ENCODE measurements at places on chromosomes 2 and 18.
A peak's percentile ranks its signal among the peaks of the same experiment; 100 is the strongest.

DNA sequence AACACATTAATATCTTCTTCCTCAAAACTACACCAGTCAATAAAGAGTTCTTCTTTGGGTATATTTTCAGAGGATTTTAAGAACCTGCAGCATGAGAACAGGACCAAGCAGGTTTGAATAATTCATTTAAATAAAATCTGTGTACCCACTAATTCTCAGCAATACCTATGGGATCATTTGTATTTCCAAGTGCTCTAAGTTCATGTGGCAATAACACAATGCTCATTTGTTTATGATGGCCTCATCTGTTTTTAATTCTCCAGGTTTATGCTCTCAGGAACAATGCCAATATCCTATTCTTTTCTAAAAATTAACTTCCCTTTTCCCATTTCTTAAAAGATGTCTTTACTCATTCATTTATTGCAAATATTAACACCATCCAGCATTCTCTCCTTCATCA, 264.7 kb downstream of the METTL4 start:
- DNase-seq, result no peak

DNA sequence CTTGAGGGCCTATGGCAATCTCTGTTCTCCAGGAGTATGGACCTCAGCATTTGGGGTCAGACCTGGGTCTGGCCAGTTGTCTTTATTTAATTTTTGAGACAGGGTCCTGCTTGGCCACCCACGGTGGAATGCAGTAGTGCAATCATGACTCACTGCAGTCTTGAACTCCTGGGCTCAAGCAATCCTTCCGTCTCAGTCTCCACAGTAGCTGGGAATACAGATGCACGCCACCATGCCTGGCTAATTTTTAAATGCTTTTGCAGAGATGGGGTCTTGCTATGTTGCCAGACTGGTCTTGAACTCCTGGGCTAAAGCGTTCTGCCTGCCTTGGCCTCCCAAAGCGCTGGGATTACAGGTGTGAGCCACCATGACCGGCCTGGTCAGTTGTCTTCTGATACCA, 46.4 kb upstream of the INHBB start:
- no peak for DNase-seq

GRCh38 chr2:73611193-73611592, 31.0 kb downstream of the NAT8 start:
- no peak for DNase-seq

- DNase-seq, result no peak
Observed at GRCh38 chr2:242056785-242057184, 187.3 kb downstream of the RTP5 start.

DNA sequence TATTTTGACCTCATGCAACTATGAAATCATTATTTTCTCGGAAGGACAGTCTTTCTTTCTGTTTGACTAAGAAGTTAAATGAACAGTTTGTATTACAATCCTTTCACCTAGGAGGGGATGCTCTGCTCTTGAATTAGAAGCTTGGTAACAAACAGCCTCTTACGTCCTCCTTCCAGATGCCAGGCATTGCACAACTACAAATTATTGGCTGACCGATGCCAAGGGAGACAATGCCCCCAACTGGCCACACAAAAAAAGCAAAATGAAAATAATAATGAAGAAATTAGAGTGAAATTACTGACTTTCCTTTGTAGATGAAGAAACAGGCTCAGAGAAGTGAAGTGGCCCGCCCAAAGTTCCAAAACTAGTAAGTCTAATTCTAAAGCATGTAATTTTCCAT, 177.9 kb downstream of the CYRIA start:
- peak; percentile 3 for DNase-seq

DNA sequence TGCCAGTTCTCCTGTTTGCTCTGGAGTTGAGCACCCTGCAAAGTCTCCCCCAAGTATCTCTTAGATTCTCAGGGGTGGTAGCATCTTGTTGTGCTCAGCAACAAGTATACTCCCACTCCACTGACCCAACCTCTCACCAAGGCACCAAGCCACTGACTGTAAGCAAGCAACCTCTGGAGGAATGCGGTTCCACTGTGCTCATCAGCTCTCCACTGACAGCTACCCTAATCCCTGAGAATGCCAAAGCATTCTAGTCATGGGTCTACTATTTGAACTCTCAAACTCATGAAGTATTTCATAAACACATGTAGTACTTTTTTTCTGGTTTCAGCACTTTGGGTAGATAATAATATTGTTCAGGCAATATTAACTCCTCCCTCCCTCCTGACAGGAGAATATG, 170.0 kb downstream of the EPHA4 start:
- peak; percentile 11 for DNase-seq

GRCh38 chr2:125684256-125684655, 971.7 kb upstream of the GYPC start:
- no peak for DNase-seq

- DNase-seq, result no peak
Observed at GRCh38 chr18:36058674-36059073, 8.7 kb downstream of the RPRD1A start.

GRCh38 chr18:48032876-48033789, 102.7 kb upstream of the SMAD2 start:
- no peak for DNase-seq

GRCh38 chr2:62568983-62569837, 63.2 kb upstream of the TMEM17 start:
- DNase-seq, result no peak

- no peak for DNase-seq
Observed at GRCh38 chr2:239791526-239792404, 233.4 kb downstream of the NDUFA10 start.

DNA sequence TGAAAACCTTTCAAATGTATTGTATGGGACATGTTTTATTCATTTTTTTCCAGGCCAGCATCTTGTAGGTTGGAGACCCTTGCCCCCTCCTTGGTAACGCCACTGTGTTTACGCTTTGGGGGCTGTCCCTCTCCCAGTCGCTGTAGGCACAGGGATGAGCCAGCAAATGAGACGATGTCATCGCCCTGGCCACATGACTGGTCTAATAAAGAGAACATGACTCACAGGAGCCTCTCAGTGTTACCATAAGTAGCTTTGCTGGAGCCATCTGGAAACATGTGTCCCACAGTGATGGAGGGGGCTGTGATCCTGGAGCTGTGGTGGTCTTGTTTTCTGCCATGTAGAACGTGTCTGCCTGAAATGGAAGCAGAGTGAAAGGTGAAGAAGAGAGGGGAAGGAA, 78.9 kb downstream of the CD8B2 start:
- no peak for DNase-seq

- DNase-seq, result no peak
Observed at GRCh38 chr18:6975084-6975483, 142.5 kb downstream of the LAMA1 start.

DNA sequence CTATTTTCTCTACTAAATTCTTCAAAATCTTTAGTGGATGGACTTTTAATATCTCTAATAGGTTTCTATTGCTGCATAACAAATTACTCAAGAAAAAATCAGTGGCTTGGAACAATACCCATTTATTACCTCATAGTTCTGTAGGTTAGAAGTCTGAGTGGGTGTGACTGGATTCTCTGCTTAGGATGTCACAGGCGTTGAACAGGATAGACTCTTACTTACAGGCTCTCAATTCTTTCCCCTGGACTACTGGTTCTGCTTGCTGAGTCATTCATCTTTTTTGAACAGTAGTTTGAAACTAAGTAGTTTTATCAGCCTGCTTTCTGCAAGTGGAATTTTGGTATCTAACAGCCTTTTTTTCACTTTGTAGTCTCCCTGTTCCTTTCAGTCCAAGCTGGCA, 265.4 kb downstream of the ZNF385B start:
- no peak for DNase-seq

GRCh38 chr2:71932037-71932779, 215.5 kb downstream of the CYP26B1 start:
- DNase-seq, result peak; percentile 4

GRCh38 chr18:26488417-26489009, 59.8 kb downstream of the KCTD1 start:
- DNase-seq, result no peak

DNA sequence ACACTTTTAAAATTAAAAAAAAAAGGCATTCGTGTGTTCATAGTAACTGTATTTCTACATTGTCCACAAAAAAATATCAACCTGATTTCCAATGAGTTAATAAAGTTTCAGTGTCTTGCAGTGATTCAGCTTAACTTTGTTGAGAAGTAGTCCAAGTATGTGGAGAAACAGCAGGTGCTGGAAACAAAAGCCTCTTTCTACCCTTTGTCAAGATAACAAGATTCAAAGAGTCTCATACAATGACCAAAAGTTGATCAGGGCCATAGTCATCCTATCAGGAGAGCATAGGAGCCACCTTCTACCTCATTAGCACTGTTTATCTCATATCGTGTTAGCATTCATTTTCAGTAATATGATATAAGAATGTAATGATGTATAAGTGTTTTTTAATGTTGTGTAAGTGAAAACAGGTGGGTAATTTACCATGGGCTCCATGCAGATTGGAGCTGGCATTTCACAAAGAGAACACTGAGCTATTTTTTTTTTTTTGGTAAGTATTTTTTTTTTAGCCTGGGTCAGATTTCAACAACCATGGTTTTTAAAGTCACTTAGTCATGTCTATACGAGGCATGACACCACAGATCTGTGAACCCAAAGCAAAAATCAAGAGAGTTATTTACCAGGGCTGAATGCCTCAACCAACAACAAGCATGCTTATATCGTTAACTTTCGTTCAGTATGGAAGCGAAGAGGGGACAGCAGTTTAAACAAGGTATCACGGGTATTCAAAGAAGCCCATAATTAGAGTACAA, 165.0 kb upstream of the ZNF521 start:
- no peak for DNase-seq

GRCh38 chr2:84876369-84876768, 4.5 kb downstream of the TRABD2A start:
- DNase-seq, result no peak

- DNase-seq, result no peak
Observed at GRCh38 chr2:148565272-148565894, 79.2 kb upstream of the EPC2 start.

GRCh38 chr2:77666251-77666980, 144.2 kb upstream of the LRRTM4 start:
- no peak for DNase-seq

DNA sequence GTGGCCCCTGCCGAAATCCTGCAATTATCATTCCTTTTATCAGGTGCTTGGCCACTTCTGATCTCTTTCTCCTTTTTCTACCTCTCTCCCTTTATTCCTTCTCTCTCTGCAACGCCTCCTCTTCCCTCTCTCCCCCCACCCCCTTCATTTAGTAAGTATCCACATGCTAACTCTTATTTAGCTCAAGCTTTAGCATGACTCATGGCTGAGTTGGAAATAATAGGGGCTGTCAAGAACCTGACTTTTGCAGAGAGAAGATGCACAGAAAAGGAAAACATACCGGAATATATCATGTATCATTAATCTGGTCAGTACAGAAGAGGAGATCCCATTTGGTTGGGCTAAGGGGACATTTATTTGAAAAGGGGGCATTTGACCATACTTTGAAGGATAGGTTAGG, 33.1 kb downstream of the FAM171B start:
- no peak for DNase-seq

DNA sequence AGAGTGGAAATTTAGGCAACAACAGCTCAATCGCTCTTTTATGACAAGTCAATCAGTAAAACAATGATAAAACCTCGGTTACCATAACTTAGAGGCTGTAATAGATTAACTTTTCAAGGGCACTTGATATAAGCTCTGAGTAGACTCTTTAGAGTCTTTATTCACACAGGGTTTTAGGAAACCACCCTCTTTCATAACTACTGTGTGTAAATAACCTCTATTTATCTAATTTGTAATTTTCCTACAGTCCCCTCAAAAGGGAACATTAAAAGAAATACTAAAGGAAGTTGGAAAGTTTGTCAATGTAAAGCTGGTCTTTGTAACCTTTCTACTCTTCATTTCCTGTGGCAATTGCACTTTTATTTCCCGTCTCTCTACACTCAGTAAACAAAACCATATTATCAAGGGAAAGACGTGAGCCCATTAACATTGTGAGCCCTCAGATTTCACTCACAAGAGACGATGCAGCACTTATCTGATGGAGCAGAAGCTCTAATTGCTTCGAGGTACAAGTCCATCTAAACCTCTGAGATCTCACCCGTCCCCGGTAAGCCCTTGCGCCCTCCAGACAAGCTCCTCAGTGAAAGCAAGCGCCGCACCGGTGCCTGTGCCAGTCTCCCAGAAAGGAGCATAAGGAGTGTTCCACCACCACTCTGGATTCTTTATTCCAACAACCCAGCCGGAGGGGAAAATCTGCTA, 1.1 kb upstream of the HOXD1 start:
- no peak for DNase-seq

DNA sequence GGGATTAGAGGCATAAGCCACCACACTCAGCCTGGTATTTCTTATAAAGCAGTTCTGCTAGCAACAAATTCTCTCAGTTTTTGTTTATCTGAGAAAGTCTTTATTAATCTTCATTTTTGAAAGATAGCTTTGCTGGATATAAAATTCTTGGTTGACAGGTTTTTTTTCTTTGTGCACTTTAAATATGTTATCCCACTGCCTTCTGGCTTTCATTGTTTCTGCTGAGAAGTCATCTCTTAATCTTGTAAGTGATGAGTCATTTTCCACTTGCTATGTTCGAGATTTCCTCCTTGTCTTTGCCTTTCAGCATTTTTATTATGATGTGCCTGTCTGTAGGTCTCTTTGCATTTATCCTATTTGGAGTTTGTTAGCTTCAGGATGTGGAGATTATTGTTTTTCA, 5.9 kb upstream of the ELAC1 start:
- no peak for DNase-seq

- DNase-seq, result no peak
Observed at GRCh38 chr2:36811071-36811470, 114.6 kb downstream of the VIT start.

- no peak for DNase-seq
Observed at GRCh38 chr2:207771421-207771820, 1.7 kb upstream of the FZD5 start.

DNA sequence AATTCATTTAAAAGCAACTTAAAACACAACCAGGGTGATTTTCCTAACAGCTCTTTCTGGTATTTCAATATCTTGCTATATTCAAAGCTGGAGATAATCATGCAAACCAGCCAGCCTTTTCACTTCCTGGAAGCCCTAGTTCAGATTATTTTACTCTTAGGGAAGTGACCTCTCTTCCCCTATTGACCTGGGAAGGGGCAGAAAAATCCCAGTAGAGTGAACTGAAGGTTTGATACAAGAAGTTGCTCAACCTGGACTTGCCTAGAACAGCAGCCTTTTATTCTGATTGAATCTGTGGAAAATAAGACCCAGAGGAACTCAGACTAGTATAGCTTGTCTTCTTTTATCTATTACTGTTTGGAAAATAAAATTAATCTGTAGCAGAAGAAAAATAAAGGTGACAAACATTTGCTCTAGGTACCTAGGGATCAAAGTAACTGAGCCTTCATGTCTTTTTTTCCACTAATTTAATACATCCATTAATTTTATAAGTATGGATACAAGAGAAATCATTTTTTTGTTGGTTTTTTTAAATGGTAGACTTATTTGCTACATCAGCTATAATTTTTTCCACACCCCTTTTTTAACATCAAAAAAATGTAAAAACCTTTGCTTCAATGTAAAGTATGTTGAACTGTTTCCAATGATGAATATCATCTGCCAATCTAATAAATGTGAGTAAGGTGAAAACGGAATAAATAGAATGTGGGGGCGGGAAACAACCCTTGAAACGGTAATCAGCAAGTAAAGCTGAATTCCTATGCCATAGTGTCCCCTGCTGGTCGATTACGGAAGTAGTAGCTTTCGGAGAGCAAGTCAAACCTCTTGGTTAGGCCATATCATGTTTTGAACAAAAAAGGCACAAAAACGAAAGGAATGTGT, 629.9 kb downstream of the NRXN1 start:
- peak; percentile 34 for DNase-seq

GRCh38 chr2:232882505-232883115, 12.5 kb downstream of the SNORC start:
- no peak for DNase-seq

Data from muscle of back (tissue), 13 donors.